ENCODE measurements at places on chromosomes 4 and X. TPM values are rescaled to one million over a fixed set of nuclear protein-coding genes. Genes with fewer than 3 reads are reported as not detected.

Gene PF4V1
- total RNA-seq, result not detected

Gene ZDHHC15
- total RNA-seq, result 0.13 TPM

Gene TSPAN7
- total RNA-seq, result 13.5 TPM

Gene CXCL8
- 311 TPM for total RNA-seq

Gene CXCL3
- 1.2 TPM for total RNA-seq

Gene MBNL3
- total RNA-seq, result 1.4 TPM

Gene ANKRD17
- total RNA-seq, result 65.3 TPM

Gene STARD8
- 10.3 TPM for total RNA-seq

Gene MED12
- total RNA-seq, result 18.3 TPM

Gene SGCB
- 24.4 TPM for total RNA-seq

Gene ARHGAP6
- total RNA-seq, result 0.86 TPM

Gene LRAT
- not detected for total RNA-seq

Gene TAPT1
- 9.9 TPM for total RNA-seq

Gene EDA2R
- 3.8 TPM for total RNA-seq

Gene HSD17B13
- total RNA-seq, result not detected

Gene FMR1
- total RNA-seq, result 32.2 TPM

Gene CLTRN
- not detected for total RNA-seq

Gene GAGE12F
- total RNA-seq, result not detected

Gene GPR143
- 3.1 TPM for total RNA-seq

Gene PPP1R2C
- not detected for total RNA-seq

Gene ZCCHC18
- 0.88 TPM for total RNA-seq

Gene FBXO8
- total RNA-seq, result 17.0 TPM

Gene ZFP92
- total RNA-seq, result 1.6 TPM

Gene EFHC2
- not detected for total RNA-seq

Gene HADH
- total RNA-seq, result 7.9 TPM

Gene NOX1
- total RNA-seq, result not detected

Gene PABPC1L2A
- total RNA-seq, result not detected

Gene LAMP2
- total RNA-seq, result 142 TPM

Gene NPY1R
- 0.14 TPM for total RNA-seq

Gene PROM1
- 0.07 TPM for total RNA-seq

Gene NEUROG2
- not detected for total RNA-seq

Gene PCDH7
- total RNA-seq, result 19.7 TPM

Gene TEX13D
- not detected for total RNA-seq

Gene PLK4
- total RNA-seq, result 33.5 TPM

Gene TRO
- 7.2 TPM for total RNA-seq

Gene COX7B2
- not detected for total RNA-seq

Gene SH3D19
- total RNA-seq, result 43.0 TPM

Gene DCX
- not detected for total RNA-seq

Gene NUDT10
- 0.81 TPM for total RNA-seq

Gene CCNQ
- 40.4 TPM for total RNA-seq

Gene XK
- under 0.01 TPM for total RNA-seq

Gene ABLIM2
- total RNA-seq, result 1.1 TPM

Gene MXRA5
- total RNA-seq, result not detected

Gene DCHS2
- total RNA-seq, result 0.07 TPM

Gene SPANXN4
- not detected for total RNA-seq

Gene APELA
- total RNA-seq, result not detected

Gene CFI
- 25.1 TPM for total RNA-seq

Gene COL25A1
- total RNA-seq, result 0.14 TPM

Data from pulmonary artery endothelial cell (primary cell).